ENCODE measurements at places on chromosomes 6 and 20. TPM values are rescaled to one million over a fixed set of nuclear protein-coding genes. Genes with fewer than 3 reads are reported as not detected.
A peak's percentile ranks its signal among the peaks of the same experiment; 100 is the strongest.

DNA sequence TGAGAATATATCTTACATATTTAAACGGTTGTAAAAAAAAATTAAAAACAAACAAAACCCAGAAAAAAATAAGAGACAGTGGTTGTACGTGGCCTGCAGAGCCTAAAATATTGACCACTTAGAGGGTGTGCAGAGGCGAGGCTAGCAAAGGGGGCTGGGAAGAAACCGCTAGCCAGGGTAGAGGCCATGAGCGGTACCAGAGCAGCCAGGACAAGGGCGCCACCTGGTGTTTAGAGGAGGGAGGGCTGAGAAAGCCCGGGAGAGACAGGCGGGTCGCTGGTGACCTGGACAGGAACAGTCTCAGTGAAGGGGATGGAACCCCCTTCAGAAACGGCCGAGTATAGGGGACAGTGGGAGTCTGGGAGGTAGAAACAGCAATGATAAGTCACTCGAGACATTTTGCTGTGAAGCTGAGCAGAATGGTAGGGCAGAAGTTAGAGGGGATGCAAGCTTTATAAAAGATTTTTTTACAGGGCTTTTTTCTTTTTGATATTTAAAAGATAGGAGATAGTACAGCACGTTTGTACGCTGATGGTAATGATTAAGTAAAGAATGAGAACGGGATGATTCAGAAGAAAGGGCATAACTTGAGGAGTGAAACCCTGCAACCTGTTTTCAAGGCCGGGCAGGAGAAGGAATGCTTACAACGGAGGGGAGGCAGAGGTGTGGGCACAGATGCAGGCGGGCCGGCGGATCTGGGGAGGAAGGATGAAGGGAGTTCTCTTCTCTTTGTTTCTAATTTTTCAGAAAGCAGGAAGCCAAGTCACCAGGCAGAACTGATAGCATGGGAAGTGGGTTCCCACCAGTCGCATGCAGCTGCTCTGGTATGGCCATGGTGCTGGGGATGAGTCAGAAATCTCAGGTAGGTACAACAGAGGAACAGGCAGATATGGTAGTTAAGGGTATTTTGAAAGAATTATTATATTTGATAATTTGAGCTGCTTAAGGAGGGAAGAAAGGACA lies 76.2 kb downstream of the FAM229B start:
- DNase-seq: peak; percentile 6

DNA sequence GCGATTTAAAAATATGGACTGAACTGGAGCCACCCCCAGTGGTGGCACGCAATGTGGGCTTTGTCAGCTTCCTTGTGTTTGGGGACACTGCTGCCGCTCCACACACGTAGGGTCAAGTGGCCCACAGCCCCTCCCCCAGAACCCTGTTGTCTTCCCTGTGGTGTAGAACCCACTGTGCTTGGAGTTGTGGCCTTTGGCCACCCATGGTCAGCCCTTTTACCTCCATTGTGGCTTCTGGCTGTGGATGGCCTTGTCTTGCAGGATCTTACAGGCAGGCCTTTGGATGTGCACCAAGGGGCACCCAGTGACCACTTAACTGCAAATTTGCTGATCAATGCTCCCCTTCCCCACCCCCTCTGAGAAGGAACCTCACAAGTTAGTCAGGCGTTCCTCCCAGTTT lies 2.0 kb upstream of the LEMD2 start:
- DNase-seq: no peak

OR2H1 gene
- not detected for total RNA-seq

GRCh38 chr6:137876547-137876946 lies 9.5 kb downstream of the TNFAIP3 start:
- no peak for DNase-seq

DNA sequence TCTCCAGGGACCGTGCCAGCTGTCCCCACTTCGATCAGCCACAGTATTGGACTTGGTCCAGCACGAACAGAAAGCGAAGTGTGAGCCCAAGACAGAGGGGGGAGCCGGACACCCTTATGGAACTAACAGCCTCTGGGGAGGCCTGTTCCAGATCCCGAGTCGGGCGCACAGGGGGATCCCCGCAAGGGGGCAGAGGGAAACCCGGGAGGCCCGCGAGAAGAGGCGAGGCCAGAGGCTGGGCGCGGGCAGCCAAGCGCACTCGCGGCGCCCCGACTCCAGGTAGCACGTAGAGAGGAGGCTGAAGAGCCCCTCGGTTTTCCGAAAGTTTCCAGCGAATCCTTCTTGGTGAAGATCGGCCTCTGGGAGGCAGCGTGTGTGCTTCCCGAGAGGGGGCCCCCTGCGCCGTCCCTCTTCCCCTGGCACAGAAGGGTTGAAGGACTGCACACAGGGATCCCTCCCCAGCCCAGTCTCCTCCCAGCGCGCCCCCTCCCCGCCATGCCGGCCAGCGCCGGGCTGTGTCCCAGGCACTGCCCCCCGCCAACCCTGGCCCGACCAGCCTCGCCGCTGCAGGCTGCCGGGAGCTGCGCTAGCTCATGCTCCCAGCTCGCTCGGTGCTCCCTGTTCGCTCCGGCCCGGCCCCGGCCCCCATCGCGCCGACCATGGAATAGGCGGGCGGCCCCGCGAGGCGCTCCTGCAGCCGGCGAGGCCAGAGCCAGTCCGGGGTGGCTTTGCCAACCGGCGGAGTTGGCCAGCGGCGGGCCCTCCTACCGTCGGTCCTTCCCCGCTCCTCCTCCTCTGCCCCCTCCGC lies 577 bp upstream of the SLC24A3 start:
- no peak for DNase-seq

TREM1 gene
- not detected for total RNA-seq

RSPH4A gene
- 2.7 TPM for total RNA-seq
